Suppressor macrophage treated with lipopolysaccharide for 1 hour (primary cell): ENCODE measurements at places on chromosomes 7 and 10.

GRCh38 chr10:34792881-34793280, 22.2 kb downstream of the PARD3 start:
- DNase-seq, result no peak

GRCh38 chr10:114304571-114305421, 65.7 kb downstream of the VWA2 start:
- peak; percentile 33 for DNase-seq

- DNase-seq, result peak; percentile 69
Observed at GRCh38 chr10:110081911-110082310, 74.1 kb downstream of the ADD3 start.

DNA sequence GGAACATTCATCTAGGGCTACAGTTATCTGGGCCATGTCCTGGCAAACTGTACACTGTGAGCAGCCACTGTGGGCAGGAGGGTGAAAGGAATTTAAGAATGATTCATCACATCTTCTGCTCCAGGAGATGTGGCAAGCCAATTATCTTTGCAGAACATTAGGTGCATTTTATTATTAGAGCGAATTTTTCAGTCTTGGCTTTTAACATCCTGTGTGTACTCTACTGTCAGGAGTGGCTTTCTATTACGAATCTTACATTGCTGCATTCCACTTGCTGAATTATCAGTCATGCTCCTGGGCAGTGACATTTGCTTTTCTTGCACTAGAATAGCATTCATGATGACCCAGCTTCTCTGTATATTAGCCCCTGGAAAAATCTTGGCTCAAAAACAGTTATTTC, 109.2 kb upstream of the TARP start:
- DNase-seq, result no peak

DNA sequence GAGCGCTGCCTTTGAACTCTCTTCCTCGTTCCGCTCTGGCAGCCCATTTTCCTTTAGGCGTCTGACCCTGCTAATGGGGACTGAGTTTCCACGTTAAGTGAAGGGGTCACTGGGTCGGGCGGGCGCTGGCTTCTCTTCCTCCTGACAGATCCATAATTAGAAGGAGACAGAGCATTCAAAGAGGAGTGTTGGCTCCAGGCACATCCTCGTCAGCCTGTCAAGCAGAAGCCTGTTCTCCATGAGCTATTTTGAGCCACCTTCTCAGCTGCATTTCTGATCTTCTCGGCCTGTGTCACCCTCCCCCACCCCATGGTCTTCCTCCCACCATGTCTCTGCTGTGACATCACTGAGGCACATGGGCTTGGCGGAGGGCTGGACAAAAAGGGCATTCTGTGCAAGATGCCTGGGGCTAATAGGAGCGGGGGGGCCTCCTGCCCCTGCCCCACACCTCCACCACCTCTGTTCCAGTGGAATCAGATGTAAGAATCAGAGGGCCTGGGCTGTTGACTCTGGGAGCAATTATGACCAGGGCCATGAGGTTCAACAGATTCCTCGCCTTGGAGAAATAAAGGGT, 248.1 kb downstream of the PLXNA4 start:
- DNase-seq, result no peak

- DNase-seq, result no peak
Observed at GRCh38 chr7:939843-940242, 14.6 kb downstream of the ADAP1 start.

DNA sequence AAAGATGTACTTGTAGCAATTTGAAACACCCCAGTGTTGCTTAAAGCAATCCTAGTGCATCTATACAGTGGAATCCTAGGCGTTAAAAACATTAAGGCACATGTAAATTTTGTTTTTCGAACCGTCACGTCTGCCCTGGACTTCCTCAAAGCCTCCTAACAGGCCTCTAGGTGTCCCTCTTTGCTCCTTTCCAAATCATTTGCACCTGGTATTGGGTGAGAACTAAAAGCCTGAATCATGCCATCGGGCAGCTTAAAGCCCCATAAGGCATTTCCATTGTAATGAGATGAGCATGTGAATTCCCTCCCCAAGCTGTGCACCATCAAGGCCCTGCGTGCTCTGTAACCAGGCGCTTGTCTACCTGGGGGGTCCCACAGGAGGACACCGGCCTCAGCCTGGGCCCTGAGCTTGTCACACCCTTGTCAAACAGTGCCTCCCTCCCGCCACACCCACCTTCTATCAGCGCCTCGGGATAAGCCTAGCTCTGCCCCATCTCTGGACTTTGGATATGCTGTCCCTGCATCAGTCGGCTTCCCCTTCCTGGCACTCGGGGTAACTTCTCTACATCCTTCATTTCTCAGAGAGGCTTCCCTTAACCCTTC, 89.2 kb downstream of the WDR11 start:
- DNase-seq, result no peak

GRCh38 chr10:77442699-77443189, 194.9 kb downstream of the KCNMA1 start:
- no peak for DNase-seq

GRCh38 chr10:30736685-30737232, 107.2 kb upstream of the LYZL2 start:
- DNase-seq, result peak; percentile 62

DNA sequence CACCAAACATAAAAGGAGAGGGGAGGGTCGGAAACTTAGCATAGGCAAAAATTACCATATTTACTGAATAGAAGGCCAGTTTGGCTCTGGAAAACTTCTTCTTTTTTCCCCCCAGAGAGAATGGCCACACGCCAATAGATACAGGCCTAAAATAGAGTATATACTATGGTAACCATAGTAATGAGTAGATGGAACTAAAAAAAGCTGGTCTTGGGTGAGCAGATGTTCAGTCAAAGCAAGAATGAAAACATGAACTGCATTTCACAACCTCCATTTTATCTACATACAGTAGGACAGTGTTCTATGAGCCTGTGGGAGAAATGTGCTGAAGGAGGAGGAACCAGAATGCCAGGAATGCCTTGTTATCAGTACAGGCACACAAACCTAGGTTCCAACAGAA, 141.7 kb upstream of the SEMA3A start:
- peak; percentile 17 for DNase-seq

DNA sequence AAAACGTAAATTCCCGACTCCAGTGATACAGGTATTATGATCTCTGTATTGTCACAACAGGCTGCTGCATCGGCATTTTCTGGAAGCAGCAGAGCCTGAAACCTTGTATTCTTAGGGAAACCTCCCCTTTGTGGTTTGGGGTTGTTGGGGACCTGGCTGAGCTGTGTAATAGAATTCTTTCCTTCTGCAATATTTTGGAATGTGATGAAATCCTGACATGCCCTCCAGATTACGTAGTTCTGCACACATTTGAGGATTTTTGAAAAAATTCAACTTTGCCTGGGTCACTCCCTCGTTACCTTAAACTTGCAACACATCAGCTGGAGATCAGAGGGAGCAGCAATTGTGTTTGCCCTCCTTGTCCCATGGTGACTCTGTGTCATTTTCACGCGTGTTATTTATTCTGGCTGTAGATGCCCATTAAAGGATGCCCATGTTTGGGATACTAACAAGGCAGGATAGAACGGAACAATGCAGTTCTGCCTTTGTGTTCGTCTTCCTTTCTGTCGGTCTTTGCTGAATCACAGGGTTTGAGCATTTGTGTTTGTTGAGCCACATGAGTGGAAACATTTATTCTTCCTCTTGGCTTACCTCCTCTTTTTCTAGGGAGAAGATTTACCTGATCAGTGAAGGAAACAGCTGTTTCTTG, 181.7 kb downstream of the TCF7L2 start:
- peak; percentile 50 for DNase-seq

DNA sequence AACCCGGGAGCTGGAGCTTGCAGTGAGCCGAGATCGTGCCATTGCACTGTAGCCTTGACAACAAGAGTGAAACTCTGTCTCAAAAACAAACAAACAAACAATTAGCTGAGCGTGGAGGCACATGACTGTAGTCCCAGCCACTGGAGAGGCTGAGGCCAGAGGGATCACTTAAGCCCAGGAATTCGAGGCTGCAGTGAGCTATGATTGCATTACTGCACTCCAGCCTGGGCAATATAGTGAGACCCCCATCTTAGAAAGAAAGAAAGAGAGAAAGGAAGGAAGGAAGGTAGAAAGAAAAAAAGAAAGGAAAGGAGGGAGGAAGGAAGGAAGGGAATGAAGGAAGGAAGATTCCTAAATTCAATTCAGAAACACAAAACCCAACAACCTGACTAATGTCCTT, 141.3 kb upstream of the TNRC18 start:
- DNase-seq, result no peak

GRCh38 chr7:43771573-43771972, 13.1 kb downstream of the BLVRA start:
- DNase-seq, result no peak

- no peak for DNase-seq
Observed at GRCh38 chr10:25944771-25945170, 10.7 kb downstream of the MYO3A start.
